Activated CD4-positive, CD25-positive, alpha-beta regulatory T cell treated with anti-CD3 and anti-CD28 coated beads, Interleukin-2, amount 50 U/mL, for 72 hours (primary cell): ENCODE measurements at places on chromosomes 16 and 17.

DNA sequence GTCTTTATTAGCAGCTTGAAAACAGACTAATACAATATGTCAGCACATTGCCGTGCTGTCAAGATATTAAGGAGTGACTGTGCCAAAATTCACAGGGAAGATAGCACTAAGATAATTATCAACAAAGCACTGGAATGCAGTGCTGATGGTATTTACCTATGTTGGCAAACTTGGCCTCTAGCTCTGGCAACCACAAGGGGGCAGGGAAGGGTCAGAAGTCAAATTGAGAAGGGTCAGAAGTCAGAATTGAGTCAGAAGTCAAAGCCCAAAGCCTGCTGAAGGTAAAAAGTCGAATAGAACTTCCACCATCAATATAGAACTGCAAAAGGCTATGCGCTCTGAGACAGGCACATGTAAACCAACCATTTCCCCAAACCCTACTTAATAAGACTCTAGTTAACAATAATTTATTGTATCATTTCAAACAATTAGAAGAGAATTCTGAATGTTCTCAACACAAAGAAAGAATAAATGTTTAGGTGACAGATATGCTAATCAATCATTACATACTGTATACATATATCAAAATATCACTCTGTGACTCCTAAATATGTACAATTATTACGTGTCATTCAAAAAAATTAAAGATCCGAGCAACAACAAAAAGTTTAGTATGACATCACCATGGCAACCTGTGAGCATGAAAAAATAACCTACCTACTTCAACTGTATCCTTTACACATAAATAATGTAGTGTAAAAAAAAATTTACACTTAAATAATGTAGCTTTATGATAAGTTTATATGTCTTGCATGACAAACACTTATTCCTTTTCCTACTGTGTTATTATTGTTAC lies 916.1 kb downstream of the KCNJ2 start:
- DNase-seq: no peak

GRCh38 chr17:49694847-49695697 lies 12.7 kb downstream of the SLC35B1 start:
- DNase-seq: peak; percentile 76

DNA sequence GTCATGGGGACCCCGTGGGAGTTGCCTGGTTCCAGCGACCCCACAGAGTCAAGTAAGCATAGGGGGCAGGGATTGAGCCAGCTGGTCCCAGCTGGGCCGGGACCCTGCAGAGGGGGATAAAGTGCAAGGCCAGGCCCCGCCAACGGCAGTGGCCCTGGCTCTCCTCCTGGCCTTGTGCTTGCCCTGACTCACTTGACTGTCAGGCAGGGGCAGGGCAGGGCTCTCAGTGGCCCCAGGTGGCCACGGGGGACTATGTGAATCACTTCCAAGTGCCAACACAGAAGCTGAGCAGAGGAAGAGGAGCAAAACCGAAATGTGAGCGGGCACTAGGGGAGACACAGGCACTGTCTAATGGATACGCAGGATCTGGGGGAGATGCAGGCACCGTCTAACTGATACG lies 21.6 kb upstream of the NCBP3 start:
- DNase-seq: no peak

GRCh38 chr17:63437287-63438091 lies 8.6 kb downstream of the CYB561 start:
- DNase-seq: no peak

GRCh38 chr16:56747486-56748045 lies 17.6 kb downstream of the NUP93 start:
- DNase-seq: no peak

- peak; percentile 38 for DNase-seq
These were observed at the start of gene SPNS3 for GRCh38 chr17:4433515-4434031. Gene SPNS3, plus strand, starts transcription at chr17:4433940. Its CDS starts 28 bp downstream, at chr17:4433968.

- DNase-seq: no peak
These were observed 3.2 kb downstream of the SLC12A3 start for GRCh38 chr16:56868175-56868574.

DNA sequence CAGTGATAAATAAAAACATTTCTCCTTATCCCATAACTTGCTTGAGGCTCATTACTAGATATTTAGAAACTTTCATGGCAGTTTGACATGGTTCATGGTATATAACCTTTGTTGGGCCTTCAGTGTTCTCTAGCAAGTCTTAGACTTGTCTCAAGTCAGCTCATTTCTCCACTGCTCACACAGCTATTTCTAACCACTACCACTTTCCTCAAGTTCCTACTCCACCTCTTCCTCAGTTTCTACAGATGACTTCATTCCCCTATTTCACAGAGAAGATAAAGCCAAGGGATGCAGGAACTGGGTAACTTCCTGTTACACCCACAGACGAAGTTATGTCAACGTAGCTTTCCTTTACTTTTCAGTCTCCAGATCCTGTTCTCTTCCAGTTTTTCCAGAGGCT lies 23.2 kb downstream of the NLK start:
- no peak for DNase-seq

- no peak for DNase-seq
These were observed 15.1 kb downstream of the ADCY7 start for GRCh38 chr16:50281391-50282009.

- DNase-seq: no peak
These were observed 611 bp upstream of the ANKRD40 start for GRCh38 chr17:50708050-50709000.

DNA sequence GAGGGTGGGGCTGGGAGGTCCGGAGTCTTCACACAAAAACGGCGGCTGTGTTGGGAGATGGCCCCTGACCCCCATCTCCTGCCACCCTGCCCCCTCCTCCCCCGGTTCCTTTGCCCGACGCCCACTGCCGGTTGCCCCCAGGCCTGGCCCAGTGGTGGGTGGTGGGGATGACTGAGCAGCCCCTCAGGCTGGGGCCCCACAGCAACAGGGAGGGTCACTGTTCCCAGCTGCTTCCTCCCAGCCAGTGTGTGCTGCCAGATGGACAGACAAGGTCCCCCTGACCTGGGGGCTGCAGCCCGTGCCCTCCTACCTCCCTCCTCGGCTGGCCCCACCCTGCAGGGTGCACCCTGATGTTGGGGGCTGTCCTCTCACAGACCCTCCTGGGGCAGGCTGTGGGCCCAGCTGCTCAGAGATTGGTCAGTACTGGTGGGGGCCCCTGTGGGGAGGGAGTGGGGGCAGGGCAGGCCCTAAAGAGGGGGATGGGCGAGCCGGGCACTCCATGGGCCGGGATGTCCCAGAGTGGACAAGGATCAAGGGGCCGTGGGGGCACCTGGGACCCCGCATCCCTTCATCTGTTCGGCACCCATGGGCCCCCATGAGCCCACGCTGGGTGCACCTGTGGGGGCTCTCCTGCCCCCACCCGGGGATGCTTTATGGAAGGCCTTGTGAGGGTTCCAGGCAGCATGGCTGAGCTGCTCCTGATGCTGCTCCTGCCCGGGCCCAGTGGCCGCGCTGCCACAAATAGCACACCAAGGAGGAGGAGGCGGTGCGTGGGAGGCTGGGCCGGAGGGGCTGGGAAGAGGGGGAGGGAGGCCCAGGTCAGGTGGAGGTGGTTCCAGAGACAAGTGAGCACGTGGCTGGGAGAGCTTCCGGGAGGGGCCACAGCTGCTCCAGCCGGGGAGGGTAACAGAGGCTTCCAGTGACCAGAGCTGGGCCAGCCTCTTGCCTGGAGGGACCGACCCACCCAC lies 5.1 kb downstream of the C1QTNF8 start:
- no peak for DNase-seq

DNA sequence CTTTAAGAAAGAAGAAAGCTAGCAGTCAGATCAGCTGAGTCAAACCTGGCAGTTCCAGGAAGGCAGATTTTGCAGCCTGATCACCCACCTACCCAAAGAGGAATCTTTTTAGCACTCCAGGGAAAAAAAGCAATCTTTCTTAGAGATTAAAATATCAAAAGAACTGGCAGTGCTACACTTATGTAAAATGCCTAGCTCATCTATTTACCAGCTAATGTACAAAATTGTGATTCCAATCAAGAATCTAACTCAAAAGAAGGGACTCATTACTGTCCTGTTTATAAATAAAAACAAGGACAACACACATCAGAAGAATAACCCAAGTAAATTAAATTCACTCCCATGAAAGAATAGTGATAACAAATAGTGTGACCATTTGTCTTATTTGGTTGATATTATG lies 222.4 kb upstream of the ERCC4 start:
- DNase-seq: no peak
